ENCODE measurements at places on chromosomes 13 and 19.

GRCh38 chr13:107170270-107170931 is 602.5 kb upstream of the ARGLU1 start:
- DNase-seq: no peak

DNA sequence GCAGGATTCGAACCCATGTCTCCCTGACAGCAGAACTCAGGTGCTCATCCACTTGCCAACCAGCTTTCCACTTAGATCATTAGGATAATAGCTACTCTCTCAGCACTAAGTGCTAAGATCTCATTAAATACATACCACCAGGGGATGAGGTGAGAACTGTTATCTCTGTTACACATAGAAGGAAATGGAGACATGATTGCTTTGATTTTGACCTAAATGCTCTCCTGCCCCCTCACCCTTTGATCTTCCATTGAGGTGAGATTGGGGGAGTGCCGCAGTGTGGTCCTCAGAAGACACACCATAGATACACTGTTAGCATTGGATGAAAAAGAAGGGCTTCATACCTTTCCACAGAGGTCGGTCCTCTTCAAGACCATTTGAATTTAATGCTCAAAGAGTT is 38.9 kb upstream of the NPAS1 start:
- no peak for DNase-seq

- DNase-seq: no peak
These were observed 25.4 kb downstream of the COMMD6 start for GRCh38 chr13:75512253-75512652.

DNA sequence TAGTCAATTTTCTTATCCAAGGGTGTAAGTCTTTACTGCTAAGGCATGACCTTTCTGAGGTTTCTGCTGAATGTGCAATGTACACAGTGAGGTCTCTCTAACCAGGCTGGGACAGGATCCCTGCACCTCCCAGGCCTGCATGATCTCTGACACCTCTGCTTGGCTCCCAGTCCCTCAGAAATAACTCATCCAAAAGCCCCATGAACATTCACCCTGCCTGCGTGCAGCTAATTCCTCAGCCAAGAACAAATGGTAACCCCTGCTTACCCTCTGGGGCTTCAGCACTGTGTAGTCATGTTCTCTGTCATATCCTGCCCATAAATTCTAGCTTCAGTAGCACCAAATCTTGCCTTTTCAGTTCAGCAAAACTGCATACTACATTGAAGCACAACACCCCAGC is 1146.3 kb upstream of the MIR17HG start:
- no peak for DNase-seq

DNA sequence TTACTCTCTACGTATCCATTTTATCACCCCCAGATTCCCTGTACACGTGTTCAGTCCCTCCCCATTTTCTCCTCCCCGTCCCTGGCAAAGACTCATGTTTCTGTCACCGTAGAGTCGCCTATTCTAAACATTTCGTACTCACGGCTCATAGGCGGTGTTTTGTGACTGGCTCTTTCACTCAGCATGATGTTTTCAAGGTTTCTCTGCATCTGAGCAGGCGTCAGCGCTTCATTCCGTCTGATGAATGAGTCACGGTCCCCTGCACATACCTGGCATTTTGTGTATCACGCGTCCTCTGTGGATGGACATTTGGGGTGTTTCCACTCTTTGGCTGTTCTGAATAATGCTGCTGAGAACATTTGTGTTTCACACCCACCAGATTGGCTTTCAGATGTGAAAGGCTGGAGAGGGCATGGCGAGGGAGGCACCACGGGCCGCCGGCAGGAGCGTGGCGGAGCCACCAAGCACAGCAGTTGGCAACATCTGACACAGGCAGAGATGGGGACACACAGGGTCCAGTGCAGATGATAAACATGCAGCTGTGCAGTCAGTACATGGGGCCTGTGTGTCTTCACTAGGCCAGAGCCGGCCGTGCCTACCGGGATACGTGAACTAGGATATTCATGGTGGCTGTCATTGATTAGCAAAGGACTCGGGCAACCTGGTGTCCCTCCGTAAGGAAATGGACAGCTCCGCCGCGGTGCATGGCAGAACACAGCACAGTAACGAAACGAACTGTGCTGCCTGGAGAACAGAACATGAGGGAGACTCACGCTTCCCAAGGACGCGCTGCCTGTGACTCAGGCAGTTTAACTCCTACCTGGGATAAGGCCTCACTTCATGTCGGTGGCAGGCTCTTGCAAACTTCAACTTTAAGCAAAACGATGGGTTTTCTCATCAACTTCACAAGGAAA is 117.2 kb downstream of the ATP11A start:
- no peak for DNase-seq

DNA sequence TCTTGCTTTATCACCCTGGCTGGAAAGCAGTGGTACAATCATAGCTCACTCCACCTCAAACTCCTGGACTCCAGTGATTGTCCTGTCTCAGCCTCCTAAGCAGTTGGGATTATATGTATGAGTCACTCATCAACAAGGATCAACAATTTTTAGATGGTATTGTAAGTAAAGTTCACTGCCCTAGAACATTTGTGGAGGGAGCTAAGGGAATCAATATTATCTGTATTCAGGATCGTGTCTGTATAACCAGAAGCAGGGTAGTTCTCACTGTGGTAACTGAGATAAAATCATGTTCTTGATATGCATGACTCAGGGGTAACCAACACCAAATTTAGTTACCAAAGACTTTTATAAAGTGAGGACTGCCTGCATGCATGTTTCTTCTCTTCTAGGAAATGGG is 27.0 kb downstream of the ZMYM5 start:
- DNase-seq: no peak

Measured in CD4-positive, alpha-beta T cell treated with Interleukin-6 at 100 ng/mL for 8 hours (primary cell).